ENCODE measurements at places on chromosomes 5 and 9. TPM values are rescaled to one million over a fixed set of nuclear protein-coding genes. Genes with fewer than 3 reads are reported as not detected.

Gene IL6ST
- 42.7 TPM for polyA plus RNA-seq

Gene TAF11L10
- polyA plus RNA-seq = not detected

Gene GNA14
- 0.36 TPM for polyA plus RNA-seq

Gene GRIA1
- 0.03 TPM for polyA plus RNA-seq

Gene PCDHGA4
- 0.40 TPM for polyA plus RNA-seq
